RCC 7860 (cell line): ENCODE measurements at places on chromosomes 7 and 10.

- DNase-seq: no peak
Measured at GRCh38 chr10:133124357-133125211, 35.4 kb upstream of the KNDC1 start.

DNA sequence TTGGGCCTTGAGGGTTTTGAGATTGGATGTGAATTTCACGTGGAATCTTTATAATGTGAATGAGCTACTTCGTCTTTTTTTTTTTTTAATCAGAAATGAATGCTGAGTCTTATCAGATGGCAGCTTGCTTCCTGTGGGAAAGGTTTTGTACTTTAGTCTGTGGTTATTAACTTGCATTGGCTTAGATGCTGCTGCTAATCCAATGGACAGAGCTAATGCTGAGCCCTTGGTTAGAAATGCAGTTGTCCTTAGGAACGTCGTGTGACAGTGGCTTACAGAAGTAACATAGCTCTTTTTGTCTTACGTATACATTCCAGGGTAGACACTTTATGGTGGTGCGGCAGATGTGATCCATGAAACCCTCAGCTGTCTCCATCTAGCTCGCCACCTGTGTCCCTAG, 32.8 kb downstream of the ADCY1 start:
- DNase-seq: no peak

DNA sequence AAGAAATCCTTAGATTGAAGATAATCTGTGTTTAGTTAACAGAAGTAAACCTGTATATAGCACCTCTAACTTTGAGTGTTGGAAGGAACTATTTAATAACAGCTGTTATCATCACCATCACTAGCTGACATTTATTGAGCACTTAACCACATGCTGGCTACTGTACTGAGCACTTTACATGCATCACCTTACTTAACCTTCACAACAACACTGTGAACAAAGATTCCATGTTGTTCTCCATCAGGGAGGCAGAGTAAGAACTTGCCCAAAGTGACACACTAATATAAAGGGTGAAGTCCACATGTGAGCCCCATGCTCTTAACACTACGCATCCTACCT, 182.2 kb downstream of the ST7 start:
- no peak for DNase-seq

GRCh38 chr10:82981137-82981723, 1106.2 kb downstream of the NRG3 start:
- peak; percentile 80 for DNase-seq

DNA sequence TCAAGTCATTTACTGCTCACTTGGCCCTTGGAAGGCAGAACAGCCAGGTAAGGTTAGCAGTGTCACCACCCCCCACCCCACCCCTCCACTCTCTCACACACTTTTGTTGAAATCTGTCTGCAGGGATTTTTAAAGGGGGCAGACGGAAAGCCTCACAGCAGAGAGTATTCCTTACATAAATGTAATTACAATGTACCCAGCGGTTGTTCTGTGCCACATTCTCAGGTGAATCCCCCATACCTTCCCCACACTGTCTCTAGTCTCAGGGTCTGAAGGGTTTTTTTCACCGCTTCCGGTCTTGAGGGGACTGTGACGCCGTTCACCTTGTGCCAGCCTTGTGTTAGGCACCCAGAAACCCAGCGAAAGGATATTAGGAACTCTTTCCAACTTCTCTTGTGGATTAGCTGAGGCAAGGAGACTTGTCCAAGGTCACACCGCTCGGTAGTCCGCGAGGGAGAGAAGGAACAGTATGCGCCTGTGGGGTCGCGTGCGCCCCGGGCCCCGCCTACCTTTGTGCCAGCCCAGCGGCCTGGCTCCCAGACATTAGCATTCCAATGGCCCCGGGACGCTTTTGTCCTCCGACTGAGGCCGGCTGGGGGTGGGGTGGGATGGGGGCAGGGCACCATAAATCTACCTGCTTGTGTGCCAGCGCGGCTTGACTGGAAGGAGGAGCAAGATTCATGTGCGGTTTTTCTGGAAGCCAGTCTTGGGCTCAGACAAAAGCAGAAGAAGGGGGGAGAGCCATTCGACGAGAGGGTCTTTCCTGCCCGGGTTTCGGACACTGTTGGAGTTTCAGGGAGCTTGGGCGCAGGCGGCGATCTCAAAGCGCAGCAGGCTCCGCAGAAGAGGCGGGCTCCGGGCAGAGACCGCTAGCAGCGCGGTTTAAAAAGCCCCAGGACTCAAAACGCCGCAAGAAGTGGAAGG, 4.5 kb downstream of the NEUROG3 start:
- no peak for DNase-seq

DNA sequence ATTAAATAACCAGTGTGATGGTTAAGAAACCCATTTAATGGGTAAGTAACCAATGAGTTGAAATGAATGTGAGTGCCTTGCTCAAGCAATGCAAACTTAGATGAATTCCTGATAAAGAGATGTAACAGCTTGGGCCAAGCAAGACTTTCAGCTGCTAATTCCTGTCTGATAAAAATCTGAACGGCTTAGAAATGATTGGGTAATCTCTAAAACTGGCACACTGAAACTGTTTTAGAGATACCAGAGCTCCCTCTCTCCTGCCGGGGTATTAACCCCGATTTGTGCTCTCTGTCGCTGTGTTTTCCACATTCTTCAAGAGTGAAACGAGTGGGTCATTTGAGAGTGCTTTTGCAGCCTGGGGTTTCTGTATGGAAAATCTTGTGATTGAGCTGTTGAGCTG, 534.9 kb upstream of the GALNT17 start:
- no peak for DNase-seq

- DNase-seq: peak; percentile 62
Measured at GRCh38 chr10:13348216-13349017, at the start of gene SEPHS1. TSS of gene SEPHS1 (minus strand) at chr10:13348293. CDS start at chr10:13344950, 3,343 bp downstream.

- DNase-seq: no peak
Measured at GRCh38 chr7:107914831-107915230, 23.8 kb downstream of the DLD start.

DNA sequence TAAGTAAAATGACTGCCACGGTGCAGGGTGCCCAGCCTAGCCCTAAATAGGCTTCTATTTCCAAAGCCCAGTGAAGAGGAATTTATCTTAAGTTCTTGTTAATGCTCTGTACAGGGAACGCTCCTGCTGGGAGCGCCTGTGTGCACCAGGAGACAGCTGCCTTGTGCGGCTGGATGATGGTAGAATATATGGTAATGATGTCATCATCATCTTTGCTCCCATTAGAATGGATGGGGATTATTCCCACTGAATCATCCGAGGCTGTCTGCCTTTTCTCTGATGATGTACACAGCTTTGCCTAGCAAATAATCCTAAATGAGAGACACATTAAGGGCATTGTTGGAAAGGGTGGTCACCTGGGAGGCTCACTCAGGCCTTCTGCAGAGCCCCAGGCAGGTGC, 928.1 kb downstream of the CCSER2 start:
- DNase-seq: no peak

DNA sequence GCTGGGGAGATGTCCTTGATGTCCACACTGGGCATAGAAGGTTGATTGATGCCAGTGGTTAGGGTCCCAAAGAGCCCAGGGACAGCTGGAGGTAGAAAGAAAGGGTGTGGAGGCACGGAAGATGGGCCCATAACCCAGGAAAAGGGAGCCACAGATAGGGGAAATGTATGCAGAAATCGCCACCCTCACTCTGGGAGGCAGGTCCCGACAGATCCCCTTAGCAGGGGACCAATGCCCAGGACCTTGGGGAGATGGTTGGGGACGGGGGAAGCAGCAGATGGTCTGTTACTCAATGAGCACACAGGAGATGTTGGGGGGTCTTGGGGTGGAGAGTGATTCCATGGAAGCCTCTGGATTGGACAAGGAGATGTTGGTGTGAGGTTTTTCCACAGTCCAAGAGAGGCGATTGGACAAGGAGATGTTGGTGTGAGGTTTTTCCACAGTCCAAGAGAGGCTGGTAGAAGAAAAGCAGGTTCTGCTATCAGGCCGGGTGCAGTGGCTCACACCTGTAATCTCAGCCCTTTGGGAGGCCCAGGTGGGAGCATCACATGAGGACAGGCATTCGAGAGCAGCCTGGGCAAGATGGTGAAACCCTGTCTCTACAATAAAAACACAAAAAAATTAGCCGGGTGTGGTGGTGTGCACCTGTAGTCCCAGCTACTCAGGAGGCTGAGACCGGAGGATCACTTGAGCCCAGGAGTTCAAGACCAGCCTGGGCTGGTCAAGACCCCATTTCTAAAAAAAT, 7.0 kb upstream of the PPP1R35 start:
- no peak for DNase-seq

DNA sequence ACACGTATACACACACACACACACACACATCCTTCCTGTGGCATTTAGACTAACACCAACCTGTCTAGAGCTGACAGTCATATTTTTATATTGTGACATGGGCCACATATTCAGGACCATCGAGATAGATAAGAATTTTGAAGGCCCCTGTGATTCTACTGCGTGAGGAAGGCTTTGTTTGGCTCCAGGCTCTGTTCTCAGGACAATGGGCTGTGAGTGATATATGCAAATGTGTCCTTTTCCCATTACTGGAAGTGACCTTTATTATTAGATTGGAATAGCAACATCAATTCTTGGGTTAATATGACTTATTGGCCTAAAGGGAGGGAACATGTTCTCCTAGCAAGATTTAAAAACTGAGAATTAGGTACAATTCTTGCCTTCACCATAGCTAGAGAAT, 156.1 kb downstream of the SPAG6 start:
- no peak for DNase-seq

DNA sequence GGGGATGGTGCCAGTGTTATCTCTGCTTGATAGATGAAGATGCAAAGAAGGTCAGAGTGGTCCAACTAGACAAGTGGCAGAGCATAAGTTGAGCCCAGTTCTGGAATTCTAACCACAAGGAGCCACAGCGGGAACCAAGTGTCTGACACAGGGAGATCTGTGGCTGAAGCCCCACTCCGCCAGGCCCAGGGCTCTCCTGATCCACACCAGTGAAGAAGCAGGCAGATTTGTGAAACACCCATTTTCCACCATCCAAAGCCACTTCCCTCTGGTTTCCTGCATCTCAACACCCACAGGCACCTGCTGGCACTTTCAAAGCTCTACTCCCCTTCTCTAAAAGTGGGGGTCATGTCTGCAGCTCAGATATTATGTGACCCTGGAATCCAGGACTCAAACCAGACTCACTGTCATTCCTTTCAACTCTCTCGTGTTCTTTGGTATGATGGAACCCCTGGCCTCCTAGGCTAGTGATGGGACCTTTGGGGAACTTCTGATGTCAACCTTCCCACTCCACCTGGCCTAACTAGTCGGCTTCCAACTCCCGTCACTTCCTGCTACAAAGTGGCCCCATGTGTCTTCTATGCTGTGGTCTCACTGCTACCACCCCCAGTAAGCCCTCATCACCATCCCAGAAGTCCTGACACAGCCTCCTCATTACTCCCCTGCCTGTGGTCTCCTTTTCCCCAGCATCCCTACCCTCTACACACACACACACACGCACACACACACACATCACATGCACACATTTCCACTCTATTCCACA, 177.6 kb downstream of the GRID1 start:
- DNase-seq: no peak

DNA sequence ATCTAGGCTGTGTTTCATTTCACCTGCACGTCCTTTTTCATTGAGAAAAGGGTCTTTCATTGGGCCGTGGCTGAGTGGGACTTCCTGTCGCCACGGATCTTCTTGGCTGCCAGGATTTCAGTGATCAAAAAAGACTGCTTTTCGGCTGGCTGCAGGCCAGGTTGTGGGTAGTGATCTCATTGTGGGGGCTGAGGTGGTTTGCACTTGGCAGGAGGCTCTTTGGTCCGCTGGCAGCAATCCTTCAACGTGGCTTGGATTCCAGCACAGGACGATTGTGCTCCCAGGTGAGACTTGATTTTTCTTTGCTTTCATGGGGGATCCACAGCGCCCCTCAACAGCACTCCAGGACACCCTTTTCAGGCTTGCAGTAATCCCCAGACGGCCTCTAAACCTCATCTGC, 29.0 kb upstream of the ZNF273 start:
- peak; percentile 56 for DNase-seq

- DNase-seq: no peak
Measured at GRCh38 chr10:132549371-132549770, 11.8 kb downstream of the INPP5A start.

- no peak for DNase-seq
Measured at GRCh38 chr10:70584366-70584765, 18.2 kb downstream of the PRF1 start.

GRCh38 chr10:17453373-17454091, 863 bp downstream of the ST8SIA6 start:
- DNase-seq: no peak

DNA sequence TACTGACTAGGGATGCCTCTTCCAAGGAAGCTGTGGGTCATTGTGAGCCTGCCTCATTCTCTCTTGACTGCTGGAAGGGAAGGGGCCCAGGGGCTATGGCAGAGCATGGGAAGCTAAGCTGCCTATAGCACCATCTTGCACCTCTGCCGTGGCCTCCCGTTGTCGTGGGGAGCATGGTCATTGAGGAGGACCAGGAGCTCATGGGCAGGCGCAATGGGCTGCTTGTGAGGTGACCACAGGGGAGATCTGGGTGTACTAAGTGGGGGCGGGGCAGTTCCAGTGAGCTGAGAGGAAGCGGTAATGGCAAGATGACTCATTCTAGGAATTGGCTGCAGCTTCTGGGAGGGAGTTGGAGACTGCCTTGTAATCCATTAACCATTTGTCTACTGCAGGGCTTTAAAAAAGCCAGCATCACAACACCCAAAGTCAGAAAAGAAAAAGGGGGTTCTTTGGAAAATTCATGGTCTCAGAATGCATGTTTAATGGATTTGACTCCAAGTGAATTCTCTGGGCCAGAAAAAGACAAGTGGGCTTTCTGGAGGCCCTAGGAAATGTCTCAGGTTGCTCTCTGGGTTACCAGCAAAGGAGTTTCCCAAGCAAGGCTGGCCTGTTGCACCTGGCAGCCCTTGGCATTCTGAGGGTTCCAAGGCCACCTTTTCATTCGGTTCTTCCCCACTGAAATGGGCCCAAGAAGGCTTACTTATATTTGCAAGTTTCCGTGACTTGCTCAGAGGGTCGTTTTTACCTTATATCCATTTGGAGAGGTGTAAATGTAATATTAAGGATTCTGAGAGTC, 3.6 kb downstream of the DUSP5 start:
- peak; percentile 95 for DNase-seq

DNA sequence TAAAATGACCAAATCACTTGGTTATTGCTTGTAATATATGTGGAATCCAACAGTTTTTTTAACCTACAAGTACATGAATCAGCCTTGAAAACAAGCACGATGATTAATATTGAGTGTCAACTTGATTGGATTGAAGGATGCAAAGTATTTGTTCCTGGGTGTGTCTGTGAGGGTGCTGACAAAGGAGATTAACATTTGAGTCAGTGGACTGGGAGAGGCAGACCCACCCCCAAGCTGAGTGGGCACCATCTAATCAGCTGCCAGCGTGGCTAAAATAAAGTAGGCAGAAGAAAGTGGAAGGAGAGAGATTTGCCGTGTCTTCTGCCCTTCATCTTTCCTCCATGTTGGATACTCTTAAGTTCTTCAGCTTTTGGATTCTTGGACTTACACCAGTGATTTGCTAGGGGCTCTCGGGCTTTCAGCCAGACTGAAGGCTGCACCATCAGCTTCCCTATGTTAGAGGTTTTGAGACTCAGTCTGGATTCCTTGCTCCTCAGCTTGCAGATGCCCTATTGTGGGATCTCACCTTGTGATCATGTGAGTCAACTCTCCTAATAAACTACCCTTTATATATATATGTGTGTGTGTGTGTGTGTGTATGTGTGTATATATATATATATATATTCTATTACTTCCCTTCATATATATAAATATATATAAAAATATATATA, 118.4 kb upstream of the WDR11 start:
- no peak for DNase-seq
